ENCODE measurements at places on chromosomes 5 and 9.

- peak; percentile 24 for DNase-seq
Measured at GRCh38 chr9:90870621-90871326, 69.2 kb downstream of the SYK start.

DNA sequence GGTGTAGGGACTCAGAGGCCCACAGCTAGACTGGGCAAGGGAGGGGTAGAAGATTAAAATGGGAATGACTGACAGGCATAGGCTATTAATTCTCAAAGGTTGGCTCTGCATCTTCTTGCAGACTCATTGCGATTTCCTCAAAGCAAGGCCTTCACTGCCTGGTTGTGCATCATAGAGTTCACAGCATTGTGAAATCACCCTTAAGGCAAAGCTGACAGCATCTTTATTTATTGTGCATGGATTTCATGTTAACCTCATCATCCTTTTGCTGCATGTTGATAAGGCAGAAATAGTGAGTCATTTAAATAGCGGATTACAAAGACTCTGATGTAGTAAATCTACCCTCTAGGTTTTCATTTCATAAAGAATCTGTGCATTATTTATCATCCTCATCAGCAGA, 13.6 kb upstream of the PALM2AKAP2 start:
- no peak for DNase-seq

DNA sequence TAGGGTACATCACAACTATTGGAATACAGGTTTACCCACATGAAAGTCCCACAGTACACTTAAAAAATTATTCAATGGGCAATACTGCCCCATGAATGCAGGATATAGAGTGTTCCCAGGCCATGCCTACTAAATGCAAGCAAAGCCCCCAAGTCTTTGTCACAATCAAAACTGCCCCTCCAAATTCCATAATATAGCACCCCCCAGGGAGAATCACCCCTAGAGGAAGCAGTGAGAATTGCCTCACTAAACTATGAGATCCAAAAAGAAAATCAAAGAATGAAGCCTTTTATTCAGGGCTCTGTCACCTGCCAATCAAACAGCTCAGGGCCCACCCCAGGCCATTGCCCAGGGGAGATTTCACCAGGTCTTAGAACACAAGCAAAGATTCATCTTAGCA, 90.8 kb downstream of the ATPSCKMT start:
- no peak for DNase-seq

- no peak for DNase-seq
Measured at GRCh38 chr9:121757281-121757585, 105.8 kb downstream of the DAB2IP start.

DNA sequence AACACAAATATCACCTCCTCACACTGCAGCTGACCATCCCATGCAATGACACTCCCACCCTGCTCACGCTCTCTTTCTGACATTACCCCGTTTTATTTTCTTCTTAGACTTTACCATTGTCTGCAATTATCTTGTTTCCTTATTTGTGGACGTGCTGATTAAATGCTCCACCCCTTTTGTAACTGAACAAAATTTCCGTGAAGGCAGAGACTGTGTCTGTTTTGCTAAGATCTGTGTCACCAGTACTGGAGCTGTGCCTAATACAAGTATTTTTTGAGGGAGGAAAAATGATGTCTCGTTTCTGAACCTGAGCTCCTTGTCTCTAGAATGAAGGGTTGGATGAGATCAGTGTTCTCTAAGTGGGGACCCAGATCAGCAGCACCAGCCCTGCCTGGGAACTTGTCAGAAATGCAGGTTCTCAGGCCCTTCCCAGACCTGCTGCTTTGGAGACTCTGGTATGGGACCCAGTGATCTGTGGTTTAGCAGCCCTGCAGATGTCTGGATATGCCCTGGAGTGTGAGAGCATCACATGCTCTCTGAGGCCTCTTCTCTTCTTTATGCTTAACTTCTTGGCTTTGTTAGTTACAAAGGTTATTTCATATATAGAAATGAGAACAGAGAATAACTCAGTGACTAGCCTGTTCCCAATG, 181.7 kb upstream of the GAS1 start:
- DNase-seq: no peak

DNA sequence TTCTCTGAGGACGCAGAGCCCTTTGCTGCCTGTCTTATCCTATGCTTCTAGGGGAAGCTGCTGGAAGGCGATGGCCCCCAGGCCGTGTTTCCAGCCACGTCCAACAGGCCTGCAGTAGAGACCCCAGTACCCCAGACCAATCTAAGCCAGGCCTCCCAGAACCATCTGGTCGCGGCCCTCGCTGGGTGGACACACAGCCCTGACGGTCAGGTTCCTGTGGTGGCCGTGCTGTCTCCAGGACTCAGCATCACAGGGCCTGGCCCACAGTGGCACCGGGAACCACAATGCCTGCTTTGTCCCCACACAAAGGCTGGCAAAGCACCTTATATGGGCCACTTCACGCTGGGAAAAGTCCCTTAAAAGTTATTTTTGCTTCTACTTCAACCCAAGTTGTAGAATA, 44.5 kb downstream of the SEMA4D start:
- no peak for DNase-seq

GRCh38 chr5:65037831-65038815, 269.4 kb downstream of the CWC27 start:
- no peak for DNase-seq

DNA sequence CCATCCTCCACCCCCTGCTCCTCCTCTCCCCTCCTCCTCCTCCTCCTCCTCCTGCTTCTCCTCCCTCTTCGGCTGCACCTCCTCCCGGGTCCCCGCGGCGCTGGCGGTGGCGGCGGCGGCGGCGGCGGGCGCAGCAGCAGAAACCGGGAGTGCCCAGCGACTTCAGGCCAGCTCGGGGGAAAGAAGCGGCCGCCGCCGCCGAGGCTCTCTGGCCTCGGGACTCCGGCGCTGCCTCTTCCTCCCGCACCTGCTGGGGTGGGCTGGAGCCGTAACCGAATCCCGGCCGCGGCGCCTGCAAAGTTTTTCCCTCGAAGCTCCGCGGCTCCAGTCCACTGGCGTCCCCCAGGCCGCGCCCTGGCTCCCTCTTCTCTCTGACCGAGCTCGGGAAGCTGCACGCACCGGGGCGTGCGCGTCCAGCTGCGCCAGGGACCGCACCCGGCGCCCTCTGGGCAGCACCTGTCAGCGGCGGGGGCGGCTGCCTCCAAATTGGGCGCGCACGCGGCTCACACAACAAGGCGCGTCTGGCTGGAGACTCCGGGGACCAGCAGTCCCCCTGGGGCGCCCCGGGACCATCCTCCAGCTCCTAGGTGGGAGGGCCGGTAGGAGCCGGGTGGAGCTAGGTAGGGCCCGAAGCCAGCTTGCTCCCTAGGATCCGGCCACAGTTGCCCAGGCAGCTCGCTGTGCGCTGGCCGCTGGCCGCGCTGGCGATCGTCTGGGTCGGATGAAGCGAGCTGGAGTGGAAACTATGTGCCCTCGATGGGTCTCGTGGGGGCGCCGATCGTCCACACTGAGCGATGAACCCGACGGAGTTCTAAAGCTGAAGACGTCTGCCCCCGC, at the start of gene MCTP1:
MCTP1 (minus strand) TSS at position 523 of the 837 bp plus-strand sequence.
- no peak for DNase-seq

DNA sequence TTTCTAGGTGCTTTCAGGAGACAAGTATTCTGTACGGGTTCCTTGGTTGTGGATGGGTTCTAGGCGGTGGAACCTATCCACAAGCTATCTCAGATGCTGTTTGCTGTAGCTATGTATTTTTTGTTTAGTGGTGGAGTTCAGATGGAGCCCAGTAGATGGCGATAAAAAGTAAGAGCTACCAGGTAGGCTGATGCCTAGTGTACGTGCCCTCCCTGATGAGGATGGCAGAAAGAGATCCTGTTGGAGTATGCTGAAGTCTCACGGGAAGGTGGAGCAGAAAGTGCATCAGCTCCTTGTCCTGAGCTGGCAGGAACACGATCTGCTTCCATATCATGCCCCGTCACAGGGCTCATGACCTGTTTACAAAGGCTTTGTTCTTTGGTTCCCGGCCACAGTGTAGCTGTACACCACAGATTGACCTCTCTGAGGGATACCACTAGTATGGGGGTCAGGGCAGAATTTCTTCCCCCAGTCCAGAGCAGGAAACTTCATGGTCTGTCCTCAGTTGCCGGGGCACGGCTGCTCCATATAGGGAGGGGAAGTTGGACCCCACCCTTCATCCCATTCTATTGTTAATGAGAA, 12.6 kb upstream of the UGT3A2 start:
- DNase-seq: peak; percentile 25

DNA sequence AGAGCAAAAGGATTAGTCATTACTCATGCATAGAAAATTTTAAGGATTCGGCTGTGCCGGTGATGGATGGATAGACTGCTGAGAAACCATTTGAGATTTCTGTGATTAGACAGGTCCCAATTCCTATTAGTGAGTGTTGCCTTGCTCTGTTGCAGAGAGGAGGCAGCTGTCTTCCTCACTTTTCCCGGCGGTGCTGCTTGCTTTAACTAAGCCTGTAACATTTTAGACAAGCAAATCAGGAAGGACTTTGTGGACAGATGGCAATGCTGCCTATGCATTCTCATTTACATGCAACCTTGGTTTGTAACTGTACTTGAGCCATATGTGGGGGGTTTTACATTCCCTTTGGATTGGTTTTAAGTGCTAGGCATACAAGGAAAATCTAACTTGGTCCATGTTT, 1176.3 kb downstream of the CDH18 start:
- no peak for DNase-seq

- DNase-seq: no peak
Measured at GRCh38 chr9:127589955-127590370, 22.1 kb upstream of the STXBP1 start.

- DNase-seq: no peak
Measured at GRCh38 chr5:147880487-147880886, 2.0 kb downstream of the SCGB3A2 start.

DNA sequence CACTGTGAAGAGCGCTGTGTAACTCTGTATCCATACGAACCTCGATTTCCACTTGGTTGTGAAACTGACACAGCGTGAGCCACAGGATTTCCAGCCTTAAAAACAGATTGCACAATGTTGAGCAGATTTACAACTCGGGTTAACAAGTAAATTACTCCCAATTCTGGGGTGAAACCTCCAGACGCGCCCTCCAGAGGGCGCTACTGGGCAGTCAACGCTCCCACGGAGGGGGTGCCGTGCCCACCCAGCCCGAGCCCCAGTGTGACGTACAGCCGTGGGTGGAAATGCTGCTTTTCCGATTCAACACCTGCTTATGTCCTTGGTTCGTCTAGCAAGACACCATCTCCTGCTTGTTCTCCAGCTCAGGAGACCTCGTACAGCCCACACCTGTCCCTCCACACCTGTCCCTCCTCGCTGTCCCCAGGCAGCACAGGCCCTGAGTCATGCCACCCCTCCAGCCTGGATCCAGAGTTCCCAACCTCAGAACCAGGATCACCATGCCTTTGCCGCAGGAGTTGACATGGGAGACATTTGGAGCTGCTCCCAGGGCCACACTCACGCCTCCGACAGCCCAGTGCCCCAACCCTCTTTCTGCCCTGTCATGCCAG, 34.4 kb upstream of the SLC6A3 start:
- no peak for DNase-seq

- DNase-seq: no peak
Measured at GRCh38 chr5:77337686-77338085, 127.2 kb downstream of the PDE8B start.

GRCh38 chr9:128182893-128183588, 8.3 kb downstream of the CIZ1 start:
- DNase-seq: no peak

- DNase-seq: no peak
Measured at GRCh38 chr5:88190106-88190834, 78.4 kb downstream of the TMEM161B start.

DNA sequence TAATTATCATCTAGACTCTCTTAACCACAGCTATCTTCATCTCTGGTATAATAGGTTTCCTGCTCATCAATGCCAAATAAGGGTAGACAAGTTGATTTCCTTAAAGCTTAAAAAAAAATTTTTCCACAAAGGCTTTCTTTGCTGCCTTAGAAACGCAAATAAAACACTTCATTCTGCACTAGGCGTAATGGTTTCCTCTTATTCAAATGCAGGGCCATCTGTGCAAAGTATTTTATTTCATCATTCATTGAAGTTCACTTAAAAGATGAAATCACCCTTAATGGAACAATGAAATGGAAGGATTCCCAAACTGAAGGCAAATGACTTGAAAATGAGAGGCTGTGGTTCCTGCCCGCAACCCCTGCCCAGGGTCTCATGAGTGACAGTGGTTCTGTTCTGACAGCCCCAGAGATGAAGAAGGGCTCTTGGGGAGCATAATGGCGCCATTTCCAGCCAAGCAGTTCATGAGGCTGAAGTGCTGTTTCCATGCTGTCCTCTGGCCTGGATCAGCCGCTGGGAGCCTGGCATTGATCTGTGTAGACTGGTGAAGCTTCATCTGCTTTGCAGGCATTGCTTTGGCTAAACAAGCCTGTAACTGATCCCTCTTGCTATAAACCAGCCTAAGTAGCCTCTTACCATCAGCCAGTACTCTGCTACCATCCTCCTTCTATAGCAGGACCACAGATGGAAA, 276.9 kb upstream of the WWC1 start:
- DNase-seq: no peak

GRCh38 chr9:120854596-120855327, 12.0 kb upstream of the PSMD5 start:
- DNase-seq: no peak

Measured in GM12864 (cell line).